ENCODE measurements at places on chromosomes 4 and X. TPM values are rescaled to one million over a fixed set of nuclear protein-coding genes. Genes with fewer than 3 reads are reported as not detected.

DNA sequence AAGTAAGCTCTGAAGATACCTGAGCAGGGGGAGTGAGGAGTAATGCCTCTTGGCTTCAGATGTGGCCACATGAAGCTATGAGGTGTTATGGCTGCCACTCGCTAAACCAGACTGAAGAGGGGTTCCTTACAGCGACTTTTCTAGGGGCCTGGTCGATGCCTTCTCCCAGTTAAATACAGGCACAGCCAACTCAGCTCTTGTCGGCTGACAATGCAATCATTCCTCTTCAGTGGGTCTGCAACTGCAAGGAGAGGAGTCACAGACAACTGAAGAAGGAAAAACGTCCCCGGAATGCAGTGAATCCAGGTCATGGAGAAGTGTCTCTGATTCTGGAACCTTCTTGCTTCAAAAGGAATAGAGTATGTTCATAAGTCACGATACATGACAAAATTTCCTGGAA is 106.4 kb downstream of the RNF150 start:
- no peak for ATAC-seq

- ATAC-seq: peak; percentile 9
Observed at GRCh38 chr4:186158021-186158813, 33.1 kb upstream of the CYP4V2 start.

GRCh38 chr4:153045111-153045982 is 109.2 kb downstream of the FHDC1 start:
- ATAC-seq: peak; percentile 23

- no peak for ATAC-seq
Observed at GRCh38 chr4:107509615-107510014, 210.4 kb downstream of the PAPSS1 start.

DNA sequence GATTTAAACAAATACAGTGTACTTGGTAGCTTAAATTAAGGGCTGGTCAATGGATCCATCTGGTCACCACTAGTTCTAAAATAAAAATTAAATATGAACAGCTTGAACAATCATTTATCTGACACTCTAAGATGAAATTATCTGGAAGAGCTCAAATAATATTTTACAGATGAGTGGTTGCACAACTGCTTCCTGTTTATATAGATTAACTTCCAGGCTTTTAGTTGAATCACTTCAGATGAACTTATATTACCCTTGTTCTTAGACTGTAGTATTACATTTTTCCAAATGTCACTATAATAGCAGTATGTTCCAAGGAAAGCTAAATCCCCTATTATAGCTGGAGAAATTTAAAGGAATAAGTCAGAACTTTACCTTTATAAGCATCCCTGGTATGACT is 92.4 kb upstream of the SMIM10 start:
- no peak for ATAC-seq

AFF2 gene
- 0.24 TPM for total RNA-seq

All from esophagus mucosa (tissue), 1 donor.